NCI-H774 (cell line): ENCODE measurements at places on chromosomes 12 and 14.

GRCh38 chr12:123083661-123084571 is 67.0 kb downstream of the PITPNM2 start:
- DNase-seq, result no peak

DNA sequence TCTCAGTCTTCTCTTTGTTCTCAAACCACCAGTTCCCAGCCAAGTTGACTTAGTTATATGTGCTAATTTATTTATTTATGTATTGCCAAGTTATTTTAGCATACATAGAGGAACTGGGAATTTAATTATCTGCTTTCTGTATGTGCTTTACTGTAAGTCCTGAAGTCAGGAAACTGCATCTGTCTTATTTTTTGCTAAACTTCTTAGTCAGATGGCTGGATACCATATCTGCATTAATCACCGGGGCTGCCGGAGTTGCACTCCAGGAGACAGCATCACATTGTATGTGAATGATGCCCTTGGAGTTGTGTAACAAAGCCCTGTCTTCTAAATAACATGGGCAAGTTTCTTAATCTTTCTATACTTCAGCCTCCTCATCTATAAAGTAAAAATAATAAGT is 96.2 kb downstream of the MON2 start:
- DNase-seq, result no peak

DNA sequence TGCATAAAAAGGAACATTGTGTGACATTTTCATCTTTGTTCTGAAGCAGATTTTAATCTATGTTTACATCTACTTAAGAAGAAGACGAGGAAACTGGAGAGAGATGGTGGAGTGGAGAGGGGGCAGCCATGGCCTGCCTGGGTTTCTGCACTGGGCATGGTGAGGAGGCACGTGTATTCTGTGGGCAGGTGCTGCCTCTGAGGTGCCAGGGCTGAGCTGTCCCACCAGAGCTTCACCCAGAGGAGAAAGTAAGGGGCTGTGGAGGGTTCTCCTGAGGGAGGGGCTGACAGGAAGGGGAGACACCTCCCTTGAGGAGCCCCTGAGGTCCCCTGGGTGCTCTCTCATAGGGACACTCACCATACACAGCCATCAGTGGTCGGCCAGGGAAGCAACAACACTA is 372.4 kb upstream of the OR4E1 start:
- no peak for DNase-seq

GRCh38 chr12:114684098-114684869 is at the start of gene TBX3:
Gene TBX3, minus strand, starts transcription at chr12:114684175. Its CDS starts 975 bp downstream, at chr12:114683200.
- peak; percentile 98 for DNase-seq

- DNase-seq, result no peak
Measured at GRCh38 chr14:97638864-97639263, 841.7 kb downstream of the VRK1 start.

DNA sequence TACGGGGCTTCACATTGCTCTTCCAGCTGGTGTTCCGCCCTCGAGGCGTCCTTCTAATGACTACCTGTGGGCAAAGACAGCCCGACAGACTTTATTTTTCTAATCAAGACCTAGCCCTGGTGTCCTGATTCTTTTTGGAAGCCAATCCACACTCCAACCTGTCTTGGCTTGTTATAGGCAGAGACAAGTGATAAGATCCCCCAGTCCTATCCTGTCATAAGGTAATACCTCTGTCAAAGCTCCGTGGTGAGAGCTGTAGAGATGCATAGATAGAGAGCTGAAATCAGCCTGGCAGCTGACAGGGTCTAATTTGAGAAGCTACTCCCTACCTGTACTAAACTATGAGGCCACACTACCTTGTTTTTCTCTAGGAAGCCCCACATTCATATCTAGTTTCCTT is 11.5 kb upstream of the WNK1 start:
- no peak for DNase-seq

- DNase-seq, result peak; percentile 94
Measured at GRCh38 chr12:77925536-77926108, 94.9 kb downstream of the NAV3 start.
